ENCODE measurements at places on chromosomes 3 and 15. TPM values are rescaled to one million over a fixed set of nuclear protein-coding genes. Genes with fewer than 3 reads are reported as not detected.
A peak's percentile ranks its signal among the peaks of the same experiment; 100 is the strongest.

DNA sequence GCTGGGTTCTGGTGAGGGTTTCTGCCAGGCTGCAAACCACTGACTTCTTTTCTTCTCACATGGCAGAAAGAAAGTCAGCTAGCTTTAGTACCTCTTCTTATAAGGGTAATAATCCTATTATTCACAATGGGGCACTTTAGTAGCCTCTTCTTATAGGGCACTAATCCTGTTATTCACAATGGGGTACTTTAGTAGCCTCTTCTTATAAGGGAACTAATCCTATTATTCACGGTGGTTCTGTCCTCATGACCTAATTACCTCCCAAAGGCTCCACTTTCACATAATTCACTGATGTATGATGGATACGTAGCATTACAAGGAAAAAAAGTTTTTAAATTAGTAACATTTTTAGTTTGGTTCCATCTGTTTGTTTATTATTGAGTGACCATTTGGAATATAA lies 671.3 kb downstream of the NSUN3 start:
- DNase-seq = no peak

DNA sequence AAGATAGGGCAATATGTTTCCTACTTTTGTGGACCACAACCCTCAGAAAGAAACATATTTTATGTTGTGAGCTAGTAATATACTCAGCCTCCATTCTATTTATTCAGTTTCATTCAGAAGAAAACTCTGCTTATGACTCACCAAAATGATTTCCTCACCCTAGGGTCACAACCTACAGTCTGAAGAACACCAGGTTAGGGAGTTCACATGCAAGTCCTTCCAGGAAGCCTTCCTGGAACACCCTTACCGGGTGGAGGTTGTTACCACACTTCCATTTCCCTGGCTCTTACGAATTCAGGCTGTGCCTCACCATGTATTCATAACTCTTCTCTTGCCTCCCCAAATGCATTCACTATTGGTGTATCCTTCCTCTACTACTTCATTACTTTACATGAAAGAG lies 228.0 kb upstream of the ADAMTS9 start:
- no peak for DNase-seq

ZNF860 gene
- 1.2 TPM for total RNA-seq

- DNase-seq = no peak
Measured at GRCh38 chr3:112407214-112407887, 74.4 kb downstream of the CD200 start.

DNA sequence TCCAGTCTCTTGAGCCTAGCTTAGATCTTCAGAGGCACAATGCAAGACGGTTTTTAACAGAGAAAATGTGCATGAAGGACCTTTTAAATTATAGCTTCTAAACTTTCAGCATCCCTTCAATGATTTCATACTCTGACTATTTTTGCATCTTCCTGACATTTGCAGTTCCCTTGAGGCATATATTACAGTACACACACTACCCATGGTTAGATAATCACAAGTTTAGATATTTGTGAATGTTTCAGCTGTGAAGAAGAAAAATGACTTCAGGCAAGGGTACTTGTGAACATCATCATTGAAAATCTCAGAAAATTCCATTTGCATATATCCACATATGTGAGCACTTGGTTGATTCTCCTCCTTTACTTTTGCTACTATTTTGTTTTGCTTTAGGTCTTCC lies 341.5 kb downstream of the ROBO2 start:
- no peak for DNase-seq

DNA sequence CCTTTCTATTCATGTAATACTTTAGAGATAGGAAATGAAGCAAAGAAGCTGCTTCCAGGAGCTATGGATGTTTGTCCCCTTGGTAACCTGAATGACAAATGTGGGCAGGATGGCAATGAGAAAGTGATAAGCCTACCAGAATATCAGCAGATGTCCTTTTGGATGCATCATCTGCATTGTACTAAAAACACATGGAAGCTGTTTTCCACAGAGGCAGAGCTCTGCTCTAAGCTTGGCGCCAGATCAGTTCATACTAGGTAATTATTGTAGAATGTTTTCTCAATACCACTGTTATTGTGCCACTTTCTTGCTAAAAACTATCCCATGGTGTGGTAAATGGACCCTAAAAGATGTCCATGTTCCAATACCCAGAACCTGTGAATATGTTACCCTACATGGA lies 100.2 kb downstream of the DTWD1 start:
- no peak for DNase-seq

GRCh38 chr3:185318141-185318540 lies 44.8 kb upstream of the MAP3K13 start:
- DNase-seq = no peak

- peak; percentile 93 for DNase-seq
Measured at GRCh38 chr3:33186524-33187367, 31.9 kb downstream of the SUSD5 start.

CSPG5 gene
- 0.48 TPM for total RNA-seq

GRCh38 chr15:72404841-72405240 lies 6.7 kb downstream of the TMEM202 start:
- DNase-seq = no peak

TMEM40 gene
- total RNA-seq = not detected

- DNase-seq = no peak
Measured at GRCh38 chr3:133289322-133289721, 110.5 kb upstream of the BFSP2 start.

DNA sequence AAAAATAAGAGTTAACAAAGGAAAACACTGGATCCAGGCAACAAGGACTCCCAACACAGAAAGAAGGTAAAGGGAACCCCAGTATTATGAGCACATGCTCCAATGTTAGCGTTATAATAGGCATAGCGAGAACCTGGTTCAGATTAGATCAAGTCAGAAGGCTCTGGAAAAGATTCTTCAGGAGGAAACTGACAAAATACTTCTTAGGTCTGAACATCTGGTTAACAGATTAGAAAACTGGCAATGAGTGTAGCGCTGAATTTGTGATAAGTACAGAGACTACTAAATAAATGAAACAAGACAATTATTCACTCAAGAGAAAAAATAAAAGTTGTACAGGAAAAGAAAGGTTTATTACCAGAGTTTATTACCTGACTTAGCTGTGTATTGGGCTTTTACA lies 146.1 kb downstream of the DPH6 start:
- no peak for DNase-seq

GOLGA8R gene
- 1.5 TPM for total RNA-seq

FANCD2OS gene
- total RNA-seq = not detected

MORC1 gene
- total RNA-seq = not detected

MST1R gene
- total RNA-seq = 0.18 TPM

DNA sequence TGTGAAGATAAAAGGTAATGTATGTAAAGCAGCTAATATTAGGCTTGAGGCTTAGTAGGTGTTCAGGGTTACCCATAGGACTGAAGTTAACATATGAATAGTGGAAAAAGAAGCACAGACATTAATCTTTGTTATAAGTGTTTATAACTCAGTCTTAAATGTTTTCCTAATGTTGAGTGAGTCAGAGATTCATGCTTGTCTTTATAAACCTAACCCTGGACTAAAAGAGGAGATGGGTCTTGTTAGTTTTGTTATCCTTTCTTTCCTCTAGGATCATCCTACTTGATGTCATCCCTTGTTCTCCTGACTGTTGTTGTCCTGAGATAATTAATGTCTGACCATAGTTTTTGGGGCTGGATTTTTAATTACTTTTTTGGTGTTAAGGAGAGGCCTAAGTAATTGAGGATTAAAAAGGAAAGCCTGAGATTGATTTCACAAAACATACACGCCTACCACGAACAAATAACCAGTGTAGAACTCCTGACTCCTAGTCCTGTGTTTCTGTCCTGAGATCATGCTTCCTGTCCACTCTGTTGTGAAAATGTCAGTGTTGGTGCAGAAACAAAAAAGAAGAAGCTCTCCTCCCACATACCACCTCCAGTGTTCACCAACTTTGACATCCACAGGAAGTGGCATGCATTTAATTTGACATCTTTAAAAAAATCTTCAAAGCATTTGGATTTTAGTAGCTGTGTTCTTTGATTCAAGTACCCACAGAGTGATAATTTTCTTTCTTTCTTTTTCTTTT lies 8.4 kb downstream of the MITF start:
- DNase-seq = no peak

DNA sequence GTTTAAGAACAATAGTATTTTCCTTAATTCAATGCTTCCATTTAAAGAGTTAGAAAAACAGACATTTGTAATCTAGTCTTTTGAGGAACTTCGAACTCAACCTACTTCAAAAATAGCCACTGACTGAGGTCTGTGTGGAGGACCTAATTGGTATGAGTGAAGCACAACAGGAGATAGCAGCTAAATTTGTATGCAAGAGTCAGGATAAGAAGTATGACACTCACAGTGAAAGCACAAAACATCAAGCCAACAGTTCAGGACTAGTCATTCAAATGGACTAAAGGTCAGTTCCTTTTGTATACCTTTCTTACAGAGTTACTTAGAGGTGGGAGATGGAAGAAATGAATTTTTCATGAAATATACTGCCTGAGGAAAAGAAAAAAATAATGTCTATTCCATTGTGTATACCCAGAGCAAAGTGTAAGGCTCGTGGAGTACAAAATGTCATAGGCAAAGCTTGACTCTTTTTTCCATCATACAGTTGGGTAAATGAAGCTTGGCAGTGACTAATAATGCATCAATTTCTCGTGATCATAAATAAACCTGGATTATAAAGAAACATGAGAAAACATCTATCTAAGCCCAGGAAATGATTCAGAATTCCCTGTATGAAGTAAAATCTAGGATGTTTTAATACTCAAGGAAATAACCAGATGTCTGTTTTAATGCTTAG lies 1005.2 kb upstream of the CADM2 start:
- no peak for DNase-seq

CCDC54 gene
- not detected for total RNA-seq

NGLY1 gene
- 25.6 TPM for total RNA-seq

CHRNA7 gene
- 4.8 TPM for total RNA-seq

DNA sequence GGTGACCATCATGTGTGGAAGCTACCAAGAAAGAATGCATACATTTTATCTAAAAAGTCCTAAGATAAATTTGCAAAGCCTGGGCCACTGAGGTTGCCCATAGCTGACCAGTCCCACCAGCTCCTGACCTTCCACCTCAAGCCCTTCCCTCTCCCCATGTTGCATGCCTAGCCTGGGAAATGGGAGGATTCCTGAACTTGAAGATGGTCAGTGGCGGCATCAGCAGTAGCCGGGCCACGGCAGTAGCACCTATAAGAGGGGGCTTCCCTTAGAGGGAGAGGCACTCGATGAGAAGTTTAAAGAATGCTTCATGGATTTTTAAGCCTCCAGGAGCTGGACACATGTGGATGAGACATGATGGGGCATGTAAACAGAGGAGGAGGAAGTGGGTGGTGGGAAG lies 172.1 kb downstream of the KLF13 start:
- DNase-seq = no peak

PLSCR2 gene
- not detected for total RNA-seq

GCNT3 gene
- total RNA-seq = 5.5 TPM

DNA sequence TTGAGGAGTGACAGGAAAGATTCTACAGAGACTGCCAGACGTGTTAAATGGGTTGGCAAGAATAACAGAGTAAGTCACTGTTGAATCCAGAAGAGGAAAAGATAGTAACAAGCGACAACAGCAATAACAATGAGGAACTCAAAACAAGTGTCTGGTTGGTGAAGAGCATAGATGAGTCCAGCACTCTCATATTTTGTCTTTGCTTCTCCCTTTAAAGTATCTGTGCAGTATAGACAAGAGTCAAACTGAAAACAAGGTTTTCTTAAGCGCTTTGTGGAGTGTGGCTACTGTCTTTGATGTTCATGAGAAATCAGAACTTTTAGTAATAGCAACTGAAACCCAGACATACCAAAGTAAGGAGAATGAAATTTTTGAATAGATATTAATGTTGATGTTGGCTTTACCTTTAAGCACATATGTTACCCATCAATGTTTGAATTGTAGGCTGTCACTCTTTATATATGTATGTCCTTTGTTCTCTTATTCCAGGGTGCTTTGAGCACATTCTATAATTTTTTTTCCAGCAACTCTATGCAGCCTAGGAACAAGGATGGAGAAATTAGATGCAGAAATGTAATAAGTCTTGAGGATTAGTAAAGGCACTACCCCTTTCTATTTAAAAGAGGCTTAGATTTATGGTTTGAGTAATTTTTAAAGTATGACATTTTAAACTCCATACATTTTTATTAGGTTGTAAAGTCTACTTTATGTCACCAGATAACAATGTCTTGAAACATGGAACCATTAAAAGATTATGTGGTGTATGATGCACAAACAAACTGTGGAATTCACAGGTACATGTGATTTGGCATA lies 185.5 kb downstream of the NFKBIZ start:
- DNase-seq = no peak

DNA sequence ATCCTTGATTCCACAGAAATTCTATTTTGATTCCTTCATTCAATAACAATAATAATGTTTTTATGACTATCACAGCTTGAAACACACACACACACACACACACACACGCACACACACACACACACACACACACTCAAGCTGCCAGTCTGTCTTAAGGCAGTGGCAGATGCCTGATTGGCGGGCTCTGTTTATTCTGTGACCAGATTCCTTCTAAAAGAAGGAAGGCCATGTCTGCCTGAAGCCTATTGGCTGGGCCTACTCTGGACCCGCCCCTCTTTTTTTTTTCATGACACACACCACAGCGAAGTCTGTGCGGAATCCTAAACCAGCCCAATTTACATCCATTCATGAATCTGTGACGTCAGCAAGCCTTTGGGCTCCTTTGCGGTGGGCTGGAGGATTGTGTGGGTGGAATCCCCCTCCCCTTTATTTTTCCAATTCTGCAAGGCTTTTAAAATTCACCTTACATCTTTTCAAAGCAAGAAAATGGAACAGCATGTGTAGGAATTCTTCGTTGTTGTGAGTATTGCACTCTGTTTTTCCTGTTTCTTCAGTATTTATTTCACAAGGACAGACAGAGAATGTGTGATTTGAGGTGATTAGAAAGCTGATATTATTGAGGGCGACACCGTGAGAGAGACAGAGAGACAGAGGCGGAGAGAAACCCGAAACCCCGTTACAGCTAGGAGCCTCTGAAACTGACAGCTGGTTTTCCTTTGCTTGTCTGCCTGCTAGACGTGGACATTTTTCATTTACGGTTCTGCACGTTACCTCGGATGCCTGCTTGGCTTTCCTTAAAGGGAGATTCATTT lies at the start of gene MAP3K13:
Gene MAP3K13, plus strand, starts transcription at position 287 of the 812 bp plus-strand sequence. CDS start 65,446 bp downstream, outside the sequence.
- DNase-seq = peak; percentile 72

GRCh38 chr3:94280958-94281357 lies 218.1 kb downstream of the NSUN3 start:
- DNase-seq = no peak

DNA sequence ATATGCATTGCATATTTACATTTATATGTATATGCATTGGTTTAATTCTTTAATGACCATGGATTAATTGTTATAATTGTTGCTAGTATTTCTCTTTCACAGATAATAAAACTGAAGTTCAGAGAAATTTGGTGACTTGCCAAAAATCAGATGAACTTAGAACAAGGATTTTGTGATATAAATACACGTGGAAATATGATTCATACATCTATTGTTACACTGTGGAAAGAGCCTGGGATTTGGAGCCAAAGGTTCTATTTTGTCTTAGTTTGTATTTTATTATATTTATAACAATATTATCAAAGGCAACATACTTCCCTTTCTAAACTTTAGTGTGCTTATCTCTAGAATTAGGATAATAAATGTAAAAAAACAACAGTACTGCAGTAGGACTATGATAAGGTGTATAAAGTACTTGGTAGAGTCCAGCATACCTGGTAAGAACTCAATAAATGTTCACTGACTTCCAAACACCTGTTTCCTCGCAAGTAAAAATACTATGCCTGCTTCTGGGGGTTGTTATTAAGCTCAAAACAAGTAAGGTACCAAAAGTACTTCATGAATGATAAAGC lies 342.9 kb downstream of the THSD4 start:
- DNase-seq = peak; percentile 85

Measured in glomerular endothelial cell (primary cell).